Breast epithelium (tissue), 4 donors: ENCODE measurements at places on chromosomes 16 and 17. TPM values are rescaled to one million over a fixed set of nuclear protein-coding genes. Genes with fewer than 3 reads are reported as not detected.
A peak's percentile ranks its signal among the peaks of the same experiment; 100 is the strongest.

- no peak for DNase-seq
Observed at GRCh38 chr17:81527591-81528383, at the start of gene FSCN2. FSCN2 (plus strand) TSS chr17:81528377; CDS start chr17:81528532, 155 bp downstream.

GRCh38 chr17:19492141-19492540, 41.5 kb upstream of the SLC47A1 start:
- DNase-seq: no peak

GRCh38 chr16:381789-382717, at the start of gene PGAP6:
PGAP6 (minus strand) TSS chr16:381978; CDS start chr16:381821, 157 bp downstream.
- DNase-seq: no peak

DNA sequence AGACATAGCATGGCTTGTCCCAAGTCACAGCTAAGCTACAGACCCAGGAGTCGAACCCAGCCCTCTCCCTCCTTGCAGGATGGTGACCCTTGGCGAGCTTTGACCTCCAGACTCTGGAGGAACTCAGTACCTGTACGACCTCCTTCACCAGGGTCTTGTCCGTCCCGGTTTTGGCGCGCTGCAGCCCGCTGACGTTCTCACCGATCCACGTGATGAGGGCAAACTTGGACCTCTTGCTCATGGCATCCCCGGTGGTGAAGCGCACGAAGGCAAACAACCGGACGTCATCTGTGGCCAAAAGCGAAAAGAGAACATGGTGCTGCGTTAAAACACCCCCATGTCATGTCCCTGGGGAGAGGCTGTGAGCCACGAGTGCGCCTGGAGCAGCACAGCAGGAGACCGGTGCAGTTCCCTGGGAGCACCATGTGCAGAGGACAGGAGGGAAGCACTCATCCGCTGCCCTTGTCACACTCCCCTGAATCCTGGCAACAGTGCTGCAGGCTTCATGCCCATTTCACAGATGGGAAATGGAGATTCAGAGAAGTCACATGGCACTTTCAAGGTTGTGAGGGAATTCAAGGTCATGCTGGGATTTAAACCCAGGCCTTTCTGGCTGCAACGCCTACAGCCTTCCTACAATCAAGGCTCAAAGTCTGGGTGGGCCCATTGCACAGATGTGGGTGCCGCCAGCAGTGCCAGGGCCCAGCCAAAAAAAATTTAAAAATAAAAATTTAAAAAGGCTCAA, 27.7 kb downstream of the COTL1 start:
- no peak for DNase-seq

DNA sequence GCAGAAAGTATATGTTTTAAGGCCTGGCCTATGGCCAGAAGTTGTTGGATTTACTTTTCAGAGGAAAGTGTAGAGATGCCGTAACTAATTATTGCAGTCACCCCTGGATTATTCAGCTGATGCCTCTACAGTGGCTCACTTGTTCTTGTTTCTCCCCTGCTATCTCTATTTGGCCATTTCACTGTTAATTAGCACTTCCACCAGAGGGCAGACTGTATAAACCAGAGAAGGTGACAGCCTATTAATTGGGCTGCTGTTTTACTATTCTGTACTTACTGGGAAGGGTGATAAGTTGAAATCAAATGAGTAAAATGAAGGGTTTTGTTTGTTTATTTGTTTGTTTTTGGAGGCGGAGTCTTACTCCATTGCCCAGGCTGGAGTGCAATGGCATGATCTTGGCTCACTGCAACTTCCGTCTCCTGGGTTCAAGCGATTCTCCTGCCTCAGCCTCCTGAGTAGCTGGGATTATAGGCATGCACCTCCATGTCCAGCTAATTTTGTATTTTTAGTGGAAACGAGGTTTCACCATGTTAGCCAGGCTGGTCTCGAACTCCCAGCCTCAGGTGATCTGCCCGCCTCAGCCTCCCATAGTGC, 66.0 kb downstream of the CDK12 start:
- no peak for DNase-seq

DNA sequence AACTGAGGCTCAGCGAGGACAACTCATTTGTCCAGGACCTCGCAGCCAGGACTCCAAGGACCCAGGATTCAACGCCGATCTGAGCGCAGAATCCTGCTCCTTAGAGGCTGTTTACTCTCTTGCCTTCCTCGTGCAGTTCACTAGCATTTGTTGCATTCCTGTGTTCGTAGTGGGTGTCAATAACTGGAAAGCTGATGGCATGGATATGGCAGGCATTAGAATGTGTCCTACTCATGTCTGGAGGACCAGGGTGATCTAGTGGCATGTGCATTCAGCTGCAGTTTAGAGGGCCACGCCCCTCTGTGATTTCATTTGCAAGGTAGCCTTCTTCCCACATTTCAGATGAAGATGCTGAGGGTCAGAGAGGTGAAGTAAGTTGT, 510 bp downstream of the CRISPLD2 start:
- DNase-seq: no peak

DNA sequence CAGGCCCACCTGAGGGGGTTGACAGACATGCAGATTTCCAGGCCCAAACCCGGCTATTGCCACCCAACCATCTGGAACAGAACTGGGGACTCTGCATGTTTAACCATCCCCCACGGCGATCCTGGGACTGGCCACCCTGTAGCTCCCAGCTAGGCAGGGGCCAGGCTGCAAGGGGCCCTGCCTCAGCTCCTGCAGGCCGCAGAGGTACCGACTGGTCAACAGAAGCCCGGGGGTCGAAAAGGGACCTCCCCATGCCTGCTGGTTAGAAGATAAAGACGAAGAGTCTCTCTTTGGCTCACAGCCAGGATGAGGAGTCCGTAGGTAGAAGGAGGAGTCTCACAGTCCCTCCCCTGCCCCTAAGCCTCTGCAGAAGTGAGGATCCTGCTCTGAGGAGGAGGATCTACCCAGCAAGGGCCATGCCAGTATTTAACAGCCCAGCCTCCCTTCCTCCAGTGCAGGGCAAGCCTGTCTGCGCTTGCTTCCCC, 223.4 kb upstream of the TNRC6C start:
- no peak for DNase-seq

DNA sequence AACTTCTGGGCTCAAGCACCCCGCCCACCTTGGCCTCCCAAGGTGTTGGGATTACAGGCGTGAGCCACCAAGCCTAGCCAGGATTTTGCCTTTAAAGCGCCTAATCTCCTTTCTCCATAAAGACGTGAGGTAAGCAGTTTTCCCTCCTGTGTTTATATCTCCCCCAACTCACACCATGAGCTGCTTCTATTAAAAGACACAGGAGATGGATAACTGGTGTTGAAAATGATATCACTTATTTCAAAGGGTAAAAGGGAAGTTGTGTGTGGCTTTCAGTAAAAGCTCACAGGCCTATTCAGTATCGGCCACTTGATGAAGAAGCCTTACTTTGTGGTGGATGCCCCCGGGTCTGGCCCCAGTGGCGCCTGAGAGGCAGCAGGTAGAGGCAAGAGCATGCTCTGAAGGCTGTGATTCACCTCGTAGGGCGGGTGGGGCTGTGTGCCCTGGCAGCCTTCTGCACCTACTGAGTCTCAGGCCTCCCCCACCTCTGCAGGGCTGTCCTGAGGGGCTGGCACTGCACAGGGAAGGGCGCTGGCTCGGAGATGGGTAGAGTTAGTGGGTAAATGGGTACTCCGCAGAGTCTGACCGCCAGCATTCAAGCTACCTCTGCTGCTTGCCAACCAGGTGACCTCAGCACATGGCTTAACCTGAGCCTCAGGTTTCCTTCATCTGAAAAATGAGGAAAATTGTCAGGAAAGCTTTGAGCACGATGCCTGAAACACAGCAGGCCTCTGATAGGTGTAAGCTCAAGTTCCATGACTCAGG, 146.8 kb downstream of the CLEC16A start:
- DNase-seq: no peak

- DNase-seq: no peak
Observed at GRCh38 chr17:17667231-17667630, 14.0 kb upstream of the RAI1 start.

GRCh38 chr17:76405607-76405966, 21.2 kb downstream of the SPHK1 start:
- DNase-seq: no peak

GRCh38 chr16:83674931-83675535, 132.7 kb upstream of the HSBP1 start:
- DNase-seq: no peak

DNA sequence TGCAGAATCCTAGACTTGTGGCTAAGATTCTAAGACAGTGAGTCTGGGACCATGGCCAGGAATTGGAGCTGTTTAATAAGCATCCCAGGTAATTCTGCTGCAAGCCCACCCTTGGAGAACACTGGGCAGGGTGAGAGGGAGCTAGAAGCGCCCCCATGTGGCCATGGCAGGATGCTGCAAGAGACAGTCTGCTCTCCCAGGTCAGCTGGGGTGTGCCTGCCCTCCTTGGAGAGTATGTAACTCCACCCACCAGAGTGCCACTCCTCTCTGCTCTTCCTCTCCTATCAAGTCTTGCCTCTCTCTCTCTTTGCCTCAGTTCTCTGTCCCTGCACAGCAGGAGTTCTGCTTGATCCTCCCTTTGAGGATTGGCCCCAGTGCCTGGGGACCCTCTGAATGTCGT, 14.9 kb downstream of the RCVRN start:
- DNase-seq: no peak

GRCh38 chr17:18217412-18218015, 7.9 kb upstream of the LLGL1 start:
- DNase-seq: peak; percentile 80

- no peak for DNase-seq
Observed at GRCh38 chr16:74716355-74716754, 15.7 kb upstream of the MLKL start.

- DNase-seq: no peak
Observed at GRCh38 chr16:85017151-85017550, 5.8 kb upstream of the ZDHHC7 start.

GRCh38 chr17:47324224-47325020, 667 bp downstream of the EFCAB13 start:
- peak; percentile 66 for DNase-seq

KRT33A gene
- total RNA-seq: not detected

C17orf67 gene
- total RNA-seq: 2.3 TPM

RMI2 gene
- 1.6 TPM for total RNA-seq

PRR29 gene
- total RNA-seq: 1.3 TPM

KCNH4 gene
- total RNA-seq: not detected

RNF222 gene
- total RNA-seq: not detected

NPIPA2 gene
- total RNA-seq: 1.3 TPM

MRPL45 gene
- total RNA-seq: 36.8 TPM

MT1G gene
- 20.0 TPM for total RNA-seq
